ENCODE measurements at places on chromosomes 1 and 21.

- DNase-seq: no peak
Observed at GRCh38 chr1:81380436-81380835, 420.3 kb upstream of the ADGRL2 start.

DNA sequence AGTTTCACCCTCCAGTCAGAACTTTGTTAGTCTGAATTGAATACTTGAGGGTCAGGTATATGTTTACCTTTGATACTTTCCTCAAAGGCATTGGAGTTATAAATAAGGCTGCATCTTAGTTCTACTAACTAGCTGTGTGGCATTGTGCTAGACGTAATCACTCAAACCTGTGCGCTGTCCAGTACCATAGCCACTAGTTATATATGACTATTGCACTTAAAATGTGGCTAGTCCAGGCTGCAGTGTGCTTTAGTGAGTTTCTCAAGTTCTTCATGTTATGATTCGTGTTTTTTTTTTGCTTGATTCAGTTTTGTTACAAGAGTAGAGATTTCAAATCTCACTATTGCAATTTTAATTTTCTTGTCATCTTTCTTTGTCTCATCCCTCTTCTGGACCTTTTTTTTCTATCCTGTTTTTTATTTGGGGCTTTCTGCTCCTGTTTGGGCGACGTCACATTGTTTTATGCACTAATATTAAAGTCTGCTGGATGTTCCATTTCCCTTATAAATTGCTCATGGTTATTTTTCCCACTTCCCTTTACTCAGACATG, 5.7 kb downstream of the MAN1A2 start:
- DNase-seq: no peak

DNA sequence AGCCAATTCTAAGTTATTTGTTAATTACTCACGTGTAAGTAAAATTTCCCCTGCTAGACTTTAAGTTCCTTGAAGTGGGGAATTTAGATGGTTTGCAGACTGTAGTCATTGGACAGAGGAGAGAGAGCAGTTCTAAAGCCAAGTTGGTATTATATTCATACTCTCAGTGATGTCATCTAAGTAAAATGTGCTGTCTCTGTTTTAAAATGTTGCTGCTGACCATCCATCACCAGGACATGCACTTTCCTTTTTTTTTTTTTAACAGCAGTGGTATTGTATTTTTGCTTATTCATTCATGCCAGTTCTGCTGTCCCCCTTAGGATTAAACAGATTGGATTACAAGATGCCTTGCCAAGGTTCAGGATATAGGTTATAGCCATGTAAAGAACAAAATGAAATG, 2.3 kb downstream of the TTLL7 start:
- no peak for DNase-seq

DNA sequence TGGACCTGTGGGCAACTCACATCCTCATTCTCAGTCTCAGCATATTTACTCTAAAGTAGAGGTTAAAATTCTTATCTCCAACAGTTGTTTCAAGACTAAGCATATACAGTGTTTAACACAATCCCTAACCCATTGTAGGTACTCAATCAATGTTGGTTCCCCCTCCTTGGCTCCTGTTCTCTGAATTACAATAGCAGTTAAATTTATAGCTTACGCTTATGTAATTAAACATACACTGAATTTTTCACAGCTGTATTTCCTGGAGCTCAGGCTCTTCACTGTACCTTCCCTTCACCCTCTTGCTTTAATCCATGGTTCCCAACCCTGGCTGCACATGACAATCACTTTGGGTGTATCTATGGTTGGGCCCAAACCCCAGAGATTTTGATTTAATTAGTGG, 89.4 kb downstream of the LPAR3 start:
- DNase-seq: no peak

GRCh38 chr1:43481491-43481890, 27.8 kb upstream of the HYI start:
- DNase-seq: no peak

- no peak for DNase-seq
Observed at GRCh38 chr1:21304488-21304887, 14.2 kb upstream of the ECE1 start.

GRCh38 chr1:115275216-115275615, 62.8 kb downstream of the NGF start:
- DNase-seq: no peak

GRCh38 chr1:50416150-50416527, 7.1 kb downstream of the DMRTA2 start:
- DNase-seq: no peak

GRCh38 chr1:181013144-181013543, 9.5 kb downstream of the STX6 start:
- no peak for DNase-seq

GRCh38 chr1:178645157-178645807, 79.8 kb upstream of the RALGPS2 start:
- DNase-seq: no peak

DNA sequence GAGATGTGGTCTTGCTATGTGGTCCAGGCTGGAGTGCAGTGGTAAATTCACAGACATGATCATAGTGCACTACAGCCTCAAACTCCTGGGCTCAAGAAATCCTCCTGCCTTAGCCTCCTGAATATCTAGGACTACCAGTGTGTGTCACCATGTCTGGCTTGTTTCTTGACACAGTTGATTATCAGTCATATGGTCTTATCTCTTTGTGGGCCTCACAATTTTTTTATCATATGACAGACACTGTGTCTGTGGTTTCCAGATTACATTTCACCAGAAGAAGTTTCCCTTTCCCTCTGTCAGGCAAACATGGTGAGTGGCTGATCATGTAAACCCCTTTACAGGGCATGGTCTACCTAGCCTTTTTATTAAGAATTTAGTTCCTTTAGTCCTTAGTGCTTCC, 96.1 kb downstream of the HFM1 start:
- no peak for DNase-seq

- no peak for DNase-seq
Observed at GRCh38 chr1:205450448-205450847, 5.4 kb downstream of the BLACAT1 start.

GRCh38 chr1:48695161-48695560, 81.5 kb downstream of the BEND5 start:
- DNase-seq: no peak

GRCh38 chr1:213622365-213623063, 365.3 kb upstream of the PROX1 start:
- DNase-seq: no peak

- DNase-seq: no peak
Observed at GRCh38 chr1:59163268-59164092, 133.4 kb upstream of the FGGY start.

- no peak for DNase-seq
Observed at GRCh38 chr1:238457610-238458009, 566.9 kb upstream of the ZP4 start.

GRCh38 chr1:9009438-9010370, 16.5 kb downstream of the SLC2A7 start:
- DNase-seq: no peak

DNA sequence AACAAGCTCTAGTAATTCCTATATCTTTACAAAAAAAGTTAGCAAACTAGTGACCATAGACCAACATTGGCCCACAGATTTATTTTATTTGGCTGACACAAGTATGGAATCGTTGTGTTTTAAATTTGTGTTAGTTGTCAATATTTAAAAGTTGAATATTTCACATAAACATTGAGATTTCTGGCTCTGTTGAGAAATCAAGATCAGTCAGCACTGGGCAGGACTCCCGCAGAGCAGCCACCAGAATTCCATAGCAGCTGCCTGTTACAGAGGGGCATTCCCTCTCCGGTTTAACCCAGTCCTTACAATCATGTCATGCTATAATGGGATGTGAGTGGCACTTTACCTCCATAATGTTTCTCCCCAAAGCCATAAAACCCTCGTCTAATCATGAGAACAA, 79.2 kb upstream of the NRIP1 start:
- no peak for DNase-seq

- DNase-seq: no peak
Observed at GRCh38 chr1:84634536-84635205, 55.6 kb downstream of the SSX2IP start.

- no peak for DNase-seq
Observed at GRCh38 chr1:199646761-199647160, 380.7 kb upstream of the NR5A2 start.

DNA sequence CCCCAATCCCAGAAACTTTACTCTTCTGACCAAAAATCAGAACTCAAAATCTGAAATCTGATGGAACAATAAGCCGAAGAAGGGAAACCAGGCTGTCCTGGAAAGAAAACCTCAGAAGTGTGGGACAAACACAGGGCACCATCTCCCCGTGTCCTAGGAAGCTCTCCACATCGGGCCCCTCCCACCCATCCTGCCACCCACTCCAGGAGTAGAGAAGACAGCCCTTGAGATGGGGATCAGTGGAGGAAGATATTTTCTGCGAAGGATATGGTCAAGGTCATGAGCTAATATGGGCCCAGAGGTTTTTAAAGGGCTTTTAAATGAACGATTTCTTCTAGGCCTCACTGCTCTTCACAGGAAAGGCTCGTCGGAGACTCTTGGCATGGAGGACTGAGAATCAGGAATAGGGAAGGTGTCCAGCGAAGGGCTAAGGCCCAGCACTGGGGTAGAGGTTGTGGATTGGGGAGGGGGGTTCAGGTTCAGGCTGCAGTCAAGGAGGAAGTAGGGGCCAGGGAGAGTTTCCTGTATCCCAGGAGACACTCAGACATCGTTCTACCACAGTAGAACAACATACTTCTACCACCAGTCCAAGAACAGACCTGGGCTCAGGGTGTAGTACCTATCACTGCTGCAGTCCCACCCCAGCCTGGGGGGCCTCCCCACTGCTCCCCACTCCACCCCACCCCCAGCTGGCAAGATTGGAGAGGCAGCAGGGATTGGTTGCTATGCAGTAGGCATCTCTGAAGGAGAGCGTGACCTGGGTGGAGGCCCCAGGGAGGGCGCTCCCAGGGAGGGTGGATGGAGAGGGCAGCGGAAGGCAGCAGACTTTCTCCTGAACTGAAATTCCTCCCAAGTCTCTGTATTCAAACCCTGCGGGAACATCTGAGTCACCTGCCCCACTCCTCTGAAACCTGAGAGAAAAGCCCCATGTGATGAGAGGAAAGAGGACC, 1.2 kb upstream of the S100A5 start:
- DNase-seq: no peak

DNA sequence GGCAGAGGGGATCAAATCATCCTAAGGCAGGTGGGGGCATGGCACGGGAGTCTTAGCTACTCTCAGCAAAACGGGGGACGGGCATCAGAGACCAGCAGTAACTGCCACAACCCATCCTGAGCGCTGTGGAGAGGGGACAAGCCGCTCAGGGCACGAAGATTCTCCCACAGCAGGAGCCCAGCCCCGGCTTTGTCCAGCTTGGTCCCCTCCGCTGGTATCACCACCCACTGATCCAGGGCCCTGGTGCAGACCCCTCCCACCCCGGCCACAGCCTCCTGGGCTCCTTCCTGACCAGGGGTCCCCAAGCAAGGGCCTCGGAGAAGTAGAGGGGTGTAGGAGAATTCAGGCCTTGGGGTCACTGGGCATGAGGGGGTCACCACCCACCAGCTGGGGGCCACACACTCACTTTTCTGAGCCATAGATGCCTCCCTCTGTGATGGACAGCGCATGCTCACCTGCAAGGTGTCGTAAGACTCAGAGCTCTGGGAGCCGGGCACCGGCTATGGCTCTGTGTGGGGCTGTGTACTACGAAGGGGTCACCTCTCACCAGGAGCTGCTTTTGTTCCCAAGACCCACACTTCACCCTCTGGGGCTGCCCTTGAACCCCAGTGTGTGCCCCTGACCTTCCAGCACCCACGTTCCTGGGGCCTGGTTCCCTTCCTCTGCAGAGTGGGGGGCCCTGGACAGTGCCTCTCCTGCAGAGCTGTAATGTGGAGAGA, 2.3 kb upstream of the SMIM1 start:
- DNase-seq: no peak

GRCh38 chr1:20311289-20311688, 20.6 kb downstream of the VWA5B1 start:
- DNase-seq: no peak

DNA sequence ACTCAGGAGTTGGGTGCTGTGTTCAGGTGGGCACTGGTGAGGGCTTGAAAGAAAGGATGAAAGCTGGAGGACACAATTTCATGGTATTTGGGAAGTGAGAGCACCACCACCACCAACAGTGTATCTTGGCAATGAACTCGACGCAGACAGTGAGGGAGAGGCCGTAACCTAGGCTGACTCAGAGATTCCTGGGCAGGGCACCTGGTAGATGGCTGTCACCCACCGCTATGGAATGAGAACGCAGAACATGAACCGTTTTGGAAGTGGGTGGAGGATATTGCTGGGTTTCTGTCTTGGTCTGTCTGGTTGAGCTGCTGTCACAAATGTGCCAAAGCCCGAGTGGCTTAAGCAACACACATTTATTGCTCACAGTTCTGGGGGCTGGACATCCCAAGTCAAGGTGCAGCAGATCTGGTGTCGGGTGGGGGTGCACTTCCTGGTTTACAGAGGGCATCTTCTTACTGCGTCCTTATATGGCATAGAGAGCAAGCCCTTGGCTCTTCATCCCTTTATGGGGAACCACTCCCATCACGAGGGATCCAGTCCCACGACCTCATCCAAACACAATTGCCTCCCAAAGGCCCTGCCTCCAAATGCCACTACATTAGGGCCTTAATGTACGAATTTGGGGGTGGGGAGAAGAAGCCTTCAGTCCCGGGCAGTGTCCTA, 246.3 kb downstream of the SIPA1L2 start:
- no peak for DNase-seq

- no peak for DNase-seq
Observed at GRCh38 chr1:16145030-16145661, 10.7 kb downstream of the EPHA2 start.

- no peak for DNase-seq
Observed at GRCh38 chr1:30420519-30421050, 302.8 kb downstream of the MATN1 start.

DNA sequence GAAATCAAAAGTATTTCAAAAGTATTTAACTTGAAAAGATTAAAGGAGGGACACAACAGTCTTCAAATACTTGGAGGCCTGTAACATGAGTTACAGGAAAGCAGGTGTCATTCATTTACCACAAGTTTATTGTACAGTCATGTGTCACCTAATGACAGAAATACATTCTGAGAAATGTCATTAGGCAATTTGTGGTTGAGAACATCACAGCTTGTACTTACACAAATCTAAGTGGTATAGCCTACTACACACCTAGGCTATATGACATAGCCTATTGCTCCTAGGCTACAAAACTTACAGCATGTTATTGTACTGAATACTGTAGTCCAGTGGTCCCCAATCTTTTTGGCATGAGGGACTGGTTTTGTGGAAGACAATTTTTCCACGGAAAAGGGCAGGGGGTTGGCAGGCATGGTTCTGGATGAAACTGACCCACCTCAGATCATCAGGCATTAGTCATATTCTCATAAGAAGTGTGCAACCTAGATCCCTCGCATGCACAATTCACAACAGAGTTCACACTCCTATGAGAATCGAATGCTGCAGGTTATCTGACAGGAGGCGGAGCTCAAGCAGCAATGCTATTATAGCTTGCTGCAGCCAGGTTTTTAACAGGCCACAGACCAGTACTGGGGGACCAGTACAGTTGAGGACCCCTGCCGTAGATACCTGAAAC, 25.0 kb upstream of the PHTF1 start:
- DNase-seq: no peak

Data from ascending aorta (tissue), 2 donors.